Gastrocnemius medialis (tissue), 4 donors: ENCODE measurements at places on chromosomes 3 and 15. TPM values are rescaled to one million over a fixed set of nuclear protein-coding genes. Genes with fewer than 3 reads are reported as not detected.

The CD200 gene
- total RNA-seq, result 0.76 TPM

DNA sequence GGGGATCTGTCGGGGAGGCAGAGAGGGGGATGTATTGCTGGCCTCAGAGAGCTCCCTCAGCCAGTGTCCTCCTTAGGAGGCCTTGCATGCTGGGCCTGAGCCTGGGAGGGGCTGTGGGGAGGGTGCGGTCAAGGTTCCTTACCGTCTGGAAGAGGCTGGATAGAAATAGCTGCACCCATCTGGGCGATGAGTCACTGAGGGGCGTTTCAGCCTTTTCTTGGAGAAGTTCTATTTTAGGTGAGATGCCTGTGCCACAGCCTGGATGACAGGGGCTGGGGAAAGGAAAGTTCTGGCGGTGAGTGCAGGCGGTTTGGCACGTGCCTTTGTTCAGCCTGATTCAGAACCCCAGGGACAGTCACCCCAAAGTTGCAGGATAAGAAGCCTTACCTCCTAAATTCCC is 35.7 kb upstream of the APEH start:
- DNase-seq, result no peak

The FAM131A gene
- total RNA-seq, result 18.5 TPM

DNA sequence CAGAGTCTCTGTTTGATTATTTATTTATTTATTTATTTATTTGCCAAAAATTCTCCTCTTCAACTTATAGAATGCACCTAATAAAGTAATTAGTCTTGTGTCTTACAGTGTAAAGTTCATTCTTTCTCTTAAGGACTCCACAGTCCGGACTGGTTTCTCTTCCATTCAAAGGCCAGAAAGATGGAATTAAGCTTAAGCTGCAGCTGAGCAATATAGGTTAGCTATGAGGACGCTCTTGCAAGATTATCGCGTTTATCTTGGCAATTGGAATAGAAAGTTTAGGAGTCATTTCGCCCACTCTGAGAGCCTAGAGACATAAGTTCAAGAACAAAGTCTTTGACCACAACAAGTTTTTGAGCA is 15.0 kb downstream of the TAGLN3 start:
- DNase-seq, result no peak

DNA sequence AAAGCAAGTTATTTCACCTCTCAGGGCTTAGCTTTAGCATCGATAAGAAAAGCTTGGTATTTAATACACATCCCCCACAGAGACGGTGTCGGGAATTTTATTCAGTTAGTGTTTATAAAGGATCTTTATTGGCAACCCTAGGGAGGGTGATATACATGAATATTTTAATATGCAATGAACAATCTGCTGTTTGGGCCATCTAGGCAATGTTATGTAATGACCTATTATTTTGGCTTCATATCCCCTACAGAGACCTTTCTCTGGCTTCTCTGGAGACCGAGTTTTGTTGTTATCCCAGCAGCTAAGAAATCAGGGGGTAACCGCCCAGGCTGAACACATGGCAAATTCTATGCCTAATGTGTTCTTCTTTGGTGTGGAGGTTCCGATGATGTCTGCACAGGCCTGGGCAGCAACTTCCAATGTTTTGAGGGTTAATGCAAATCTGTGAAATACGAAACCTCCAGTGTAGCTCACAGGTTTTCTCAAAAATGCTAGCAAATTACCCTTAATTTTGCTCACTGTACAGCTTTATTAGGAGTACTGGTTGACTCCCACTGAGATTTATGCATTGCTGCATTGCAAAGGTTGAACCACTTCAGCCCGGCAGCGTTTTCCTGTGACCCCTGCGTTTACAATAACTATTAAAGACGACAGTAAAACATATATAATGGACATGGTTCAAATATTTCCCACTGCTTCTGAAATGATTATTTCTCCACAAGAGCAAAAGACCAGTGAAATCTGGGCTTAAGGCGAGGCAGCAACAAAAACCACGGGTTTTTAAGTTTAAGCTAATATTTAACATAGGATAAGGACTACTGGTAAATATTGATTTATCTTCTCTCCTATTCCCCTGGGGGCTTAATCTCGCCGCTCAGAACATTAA is 298.3 kb upstream of the NR2E3 start:
- no peak for DNase-seq

DNA sequence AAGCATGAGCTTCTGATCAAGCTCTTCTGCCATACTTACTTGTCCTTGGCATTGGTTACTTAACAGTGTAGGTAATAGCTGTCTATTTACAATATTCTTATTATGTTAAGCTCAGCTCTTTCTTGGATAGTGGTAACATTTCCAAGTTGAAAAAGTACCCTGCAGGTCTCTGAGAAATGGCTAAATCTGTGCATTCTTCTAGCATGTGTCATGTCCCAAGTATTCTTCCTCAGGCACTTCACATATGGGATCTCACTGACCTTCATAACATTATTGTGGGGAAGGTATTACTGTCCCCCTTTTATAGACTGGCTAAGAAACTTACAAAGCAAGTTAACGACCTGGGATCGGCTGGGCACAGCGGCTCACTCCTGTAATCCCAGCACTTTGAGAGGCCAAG is 236.1 kb downstream of the RORA start:
- no peak for DNase-seq

- DNase-seq, result no peak
Observed at GRCh38 chr3:126394977-126395321, 240 bp downstream of the CFAP100 start.

DNA sequence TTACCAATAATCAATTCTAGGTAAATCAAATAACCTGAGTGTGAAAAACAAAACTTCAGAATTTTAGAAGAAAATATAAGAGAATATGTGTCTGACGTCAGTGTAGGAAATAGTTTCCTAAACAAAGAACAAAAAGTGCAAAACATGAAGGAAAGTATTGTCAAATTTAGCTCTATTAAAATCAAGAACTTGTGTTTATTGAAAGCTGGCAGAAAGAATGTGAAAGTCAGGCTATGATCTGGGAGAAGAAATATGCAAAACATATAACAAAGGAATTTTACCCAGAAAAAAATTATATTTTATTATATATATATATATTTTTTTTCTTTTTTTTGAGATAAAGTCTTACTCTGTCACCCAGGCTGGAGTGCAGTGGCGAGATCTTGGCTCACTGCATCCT is 129.1 kb upstream of the ANKRD28 start:
- no peak for DNase-seq

The WNT5A gene
- 2.0 TPM for total RNA-seq

DNA sequence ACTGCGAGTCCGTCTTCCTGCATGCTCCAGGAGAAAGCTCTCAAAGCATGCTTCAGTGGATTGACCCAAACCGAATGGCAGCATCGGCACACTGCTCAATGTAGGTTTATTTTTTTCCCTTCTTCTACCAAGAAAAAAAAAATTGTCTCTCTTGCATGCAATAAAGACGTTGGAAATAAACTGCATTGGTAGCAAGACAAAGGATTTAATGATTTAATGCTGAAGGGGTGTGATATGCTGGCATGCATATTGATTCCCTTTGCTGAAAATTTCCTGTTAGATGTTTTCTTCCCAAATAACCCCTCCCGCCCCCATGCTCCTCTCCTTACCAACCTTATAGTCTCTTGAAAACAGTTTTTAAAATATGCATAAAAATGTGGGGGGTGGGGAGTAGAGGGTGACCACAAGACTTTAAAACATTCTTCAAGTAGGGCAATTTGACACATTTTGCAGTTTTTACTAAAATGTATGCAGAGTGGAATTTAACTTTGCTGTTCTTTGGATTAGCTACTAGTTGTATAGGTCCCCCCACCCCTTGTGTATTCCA is 799 bp downstream of the RARB start:
- no peak for DNase-seq

The LRRC31 gene
- not detected for total RNA-seq

The DNASE1L3 gene
- total RNA-seq, result not detected

The SERPINI2 gene
- not detected for total RNA-seq

- no peak for DNase-seq
Observed at GRCh38 chr3:39361252-39361927, 21.8 kb upstream of the SLC25A38 start.

The ALS2CL gene
- total RNA-seq, result 3.8 TPM

GRCh38 chr3:45143673-45144671 is 2.2 kb downstream of the CDCP1 start:
- DNase-seq, result no peak

- DNase-seq, result no peak
Observed at GRCh38 chr15:37701230-37701629, 233.2 kb upstream of the TMCO5A start.

The C3orf49 gene
- not detected for total RNA-seq

The CCR8 gene
- not detected for total RNA-seq

DNA sequence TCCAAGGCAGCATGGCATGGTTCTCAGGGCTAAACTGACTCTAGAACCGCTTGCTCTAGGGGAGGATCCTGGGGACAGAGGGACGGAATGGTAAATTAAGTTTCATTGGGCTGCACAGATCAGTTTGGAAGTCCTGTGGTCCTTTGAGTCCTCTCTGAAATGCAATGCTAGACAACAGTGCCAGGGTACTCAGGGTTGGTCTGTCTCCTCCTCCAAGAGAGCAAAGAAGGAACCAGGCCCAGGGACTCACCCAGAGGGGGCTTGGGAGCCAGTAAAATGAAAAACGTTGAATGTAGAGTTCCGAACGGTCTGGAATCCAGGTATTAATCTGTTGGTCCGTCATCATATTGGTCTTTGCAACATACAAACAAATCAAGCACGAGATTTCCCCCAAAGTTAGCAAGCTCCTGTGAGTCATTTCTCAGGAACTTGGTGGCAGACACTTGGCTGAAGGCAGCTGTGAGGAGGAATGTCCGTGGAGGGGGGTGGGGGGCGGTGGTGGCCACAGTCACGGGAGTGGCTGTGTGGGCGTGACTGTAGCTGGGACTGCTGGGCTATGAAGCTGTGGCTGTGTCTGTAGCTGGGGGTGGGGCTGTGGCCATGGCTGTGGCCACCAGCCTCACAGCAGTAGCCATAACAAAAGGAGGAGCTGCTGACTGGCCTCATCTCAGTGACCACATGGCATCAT is 361.0 kb downstream of the SHQ1 start:
- DNase-seq, result peak; percentile 80
